ENCODE measurements at places on chromosomes 1 and 21.

DNA sequence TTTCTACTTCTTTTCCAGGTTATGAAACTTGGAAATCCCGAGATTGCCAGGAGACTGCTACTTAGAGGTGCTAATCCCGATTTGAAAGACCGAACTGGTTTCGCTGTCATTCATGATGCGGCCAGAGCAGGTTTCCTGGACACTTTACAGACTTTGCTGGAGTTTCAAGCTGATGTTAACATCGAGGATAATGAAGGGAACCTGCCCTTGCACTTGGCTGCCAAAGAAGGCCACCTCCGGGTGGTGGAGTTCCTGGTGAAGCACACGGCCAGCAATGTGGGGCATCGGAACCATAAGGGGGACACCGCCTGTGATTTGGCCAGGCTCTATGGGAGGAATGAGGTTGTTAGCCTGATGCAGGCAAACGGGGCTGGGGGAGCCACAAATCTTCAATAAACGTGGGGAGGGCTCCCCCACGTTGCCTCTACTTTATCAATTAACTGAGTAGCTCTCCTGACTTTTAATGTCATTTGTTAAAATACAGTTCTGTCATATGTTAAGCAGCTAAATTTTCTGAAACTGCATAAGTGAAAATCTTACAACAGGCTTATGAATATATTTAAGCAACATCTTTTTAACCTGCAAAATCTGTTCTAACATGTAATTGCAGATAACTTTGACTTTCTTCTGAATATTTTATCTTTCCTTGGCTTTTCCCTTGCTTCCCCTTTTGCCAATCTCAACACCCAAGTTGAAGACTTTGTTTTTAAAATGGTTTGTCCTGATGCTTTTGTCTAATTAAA is 4.0 kb downstream of the CDKN2C start:
- no peak for DNase-seq

GRCh38 chr1:208864366-208864965 is 620.3 kb upstream of the PLXNA2 start:
- DNase-seq: no peak

GRCh38 chr21:41630249-41630648 is 122.3 kb upstream of the TMPRSS2 start:
- DNase-seq: no peak

- no peak for DNase-seq
These were observed 26.0 kb downstream of the S1PR1 start for GRCh38 chr1:101262630-101263348.

DNA sequence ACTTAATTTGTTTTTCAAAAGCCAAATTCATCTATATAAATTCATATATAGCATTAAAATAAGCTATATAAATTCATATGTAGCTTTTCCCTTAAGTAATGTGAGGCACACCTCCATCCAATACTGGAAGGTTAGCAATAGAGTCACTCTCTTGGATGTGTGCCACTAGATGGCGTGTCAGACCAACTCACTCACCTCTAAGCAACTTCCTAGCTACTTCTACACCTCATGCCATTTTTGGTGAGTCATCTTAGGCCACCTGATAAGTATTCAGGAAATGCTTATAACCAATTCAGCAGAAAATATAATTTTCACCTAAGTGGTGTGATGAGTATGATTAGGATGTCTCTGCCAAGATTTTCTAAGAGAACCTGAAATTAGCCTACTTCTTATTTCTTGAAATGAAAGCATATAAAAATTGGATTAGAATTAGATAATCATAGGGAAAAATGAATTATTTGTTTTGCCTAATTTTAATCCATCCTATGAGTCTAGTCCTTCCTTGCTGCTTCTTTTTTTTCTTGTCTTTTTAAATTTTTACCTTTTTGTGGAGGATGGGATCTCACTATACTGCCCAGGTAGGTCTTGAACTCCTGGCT is 34.4 kb upstream of the TADA1 start:
- DNase-seq: peak; percentile 76

GRCh38 chr1:10155087-10155712 is 55.2 kb upstream of the KIF1B start:
- no peak for DNase-seq

Measured in stimulated activated CD4-positive, alpha-beta T cell treated with anti-CD3 and anti-CD28 coated beads, Interleukin-1b, Interleukin-23, amount 100 ng/mL, for 48 hours (primary cell).